CD14-positive monocyte (primary cell): ENCODE measurements at places on chromosomes 6 and 20. TPM values are rescaled to one million over a fixed set of nuclear protein-coding genes. Genes with fewer than 3 reads are reported as not detected.

The HECA gene
- polyA plus RNA-seq, result 16.4 and 28.7 TPM in 2 replicates

The COL21A1 gene
- polyA plus RNA-seq, result 0.03 TPM in 1 of 2 replicates, not detected in the other

The WFDC2 gene
- polyA plus RNA-seq, result not detected in 2 replicates

The C6orf120 gene
- 28.5 TPM for polyA plus RNA-seq

The COL9A3 gene
- 1.8 TPM for polyA plus RNA-seq

The TFAP2D gene
- not detected for polyA plus RNA-seq

The BPIFB2 gene
- not detected in 2 replicates for polyA plus RNA-seq

The TNXB gene
- polyA plus RNA-seq, result not detected

The EPPIN gene
- not detected for polyA plus RNA-seq

The POU3F2 gene
- polyA plus RNA-seq, result not detected

The HCRTR2 gene
- polyA plus RNA-seq, result not detected in 2 replicates

The DEF6 gene
- polyA plus RNA-seq, result 91.1 and 110 TPM in 2 replicates

The KIF25 gene
- polyA plus RNA-seq, result not detected

The DEFB119 gene
- polyA plus RNA-seq, result not detected in 2 replicates

The MROH8 gene
- polyA plus RNA-seq, result 0.39 and 1.0 TPM in 2 replicates

The AVP gene
- polyA plus RNA-seq, result not detected in 2 replicates

The GNMT gene
- 0.17 TPM for polyA plus RNA-seq

The RIPK1 gene
- 6.0 TPM for polyA plus RNA-seq

The PCSK2 gene
- polyA plus RNA-seq, result not detected

The RBPJL gene
- not detected in 2 replicates for polyA plus RNA-seq

The PRICKLE4 gene
- polyA plus RNA-seq, result not detected

The GTSF1L gene
- not detected in 2 replicates for polyA plus RNA-seq

The TNNC2 gene
- 0.71 and 1.0 TPM in 2 replicates for polyA plus RNA-seq

The NEDD9 gene
- polyA plus RNA-seq, result 18.2 TPM

The KHDC1 gene
- not detected for polyA plus RNA-seq

The PHACTR1 gene
- polyA plus RNA-seq, result 4.0 and 26.9 TPM in 2 replicates

The TMEM244 gene
- not detected in 2 replicates for polyA plus RNA-seq

The DSN1 gene
- 5.1 TPM for polyA plus RNA-seq

The FOXF2 gene
- polyA plus RNA-seq, result 0.03 TPM in 1 of 2 replicates, not detected in the other

The BNIP5 gene
- polyA plus RNA-seq, result not detected in 2 replicates
